ENCODE measurements at places on chromosomes 11 and 22. TPM values are rescaled to one million over a fixed set of nuclear protein-coding genes. Genes with fewer than 3 reads are reported as not detected.

DNA sequence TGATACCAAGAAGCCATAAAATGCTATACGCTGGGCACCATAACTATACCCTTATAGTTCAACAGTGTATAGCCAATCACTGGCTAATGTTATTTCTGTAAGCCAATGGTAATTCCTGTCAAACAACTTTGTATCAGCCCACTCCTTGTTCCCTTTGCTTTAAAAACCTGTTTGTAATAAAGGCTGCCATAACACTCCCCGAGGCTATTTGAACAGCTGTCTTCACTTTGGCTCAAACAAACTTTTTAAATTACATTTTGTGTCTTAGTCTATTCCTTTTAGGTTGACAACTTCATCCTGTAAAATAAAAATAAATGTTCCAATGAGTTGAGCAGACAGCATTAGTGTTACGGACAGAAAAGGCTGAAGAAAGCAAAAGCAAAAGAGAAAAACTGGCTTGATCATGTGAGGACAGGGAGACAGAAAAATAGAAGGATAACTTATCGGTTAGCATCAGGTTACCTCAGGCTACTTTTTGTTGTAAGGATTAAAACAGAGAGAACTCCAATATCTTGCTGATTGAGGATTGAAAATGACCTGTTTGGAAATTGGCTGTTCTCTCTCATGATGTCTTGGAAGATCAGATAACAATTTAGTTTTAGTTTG is 95.0 kb downstream of the AASDHPPT start:
- no peak for DNase-seq

DNA sequence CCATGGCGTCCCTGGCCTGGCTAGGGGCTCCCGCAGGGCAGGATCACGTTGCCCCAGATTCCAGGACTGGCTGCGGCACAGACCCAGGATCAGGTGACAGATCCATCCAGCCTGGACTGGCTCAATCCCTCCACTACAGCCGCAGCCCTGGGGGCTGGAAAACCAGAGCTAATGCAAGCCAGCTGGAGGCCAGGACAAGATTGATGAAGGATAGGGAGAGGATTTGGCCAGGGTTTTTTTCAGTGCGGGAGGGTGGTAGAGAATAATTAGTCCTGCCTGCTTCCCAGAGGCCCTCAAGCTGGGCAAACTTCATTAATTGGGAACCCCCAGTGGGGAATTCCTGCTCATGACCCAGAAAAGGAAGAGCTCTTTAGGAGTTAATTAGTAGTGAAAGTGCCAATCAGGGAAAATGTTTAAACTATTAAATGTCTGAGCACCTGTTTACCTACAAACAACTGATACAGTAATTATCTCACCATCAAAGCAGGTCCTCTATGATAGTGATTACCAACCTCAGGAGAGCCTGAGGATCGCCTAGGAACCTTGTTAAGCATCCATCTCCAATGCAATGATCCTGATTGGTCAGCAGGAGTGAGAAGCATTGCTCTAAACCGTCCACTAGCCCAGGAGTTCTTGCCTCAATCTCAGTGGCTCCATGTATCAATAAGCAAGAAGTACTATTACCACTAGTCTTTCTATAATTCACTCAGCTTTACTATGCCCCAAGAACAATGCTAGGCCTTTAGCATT is 33.0 kb upstream of the MYOD1 start:
- no peak for DNase-seq

- no peak for DNase-seq
These were observed 39.2 kb upstream of the SLC36A4 start for GRCh38 chr11:93236741-93237675.

DNA sequence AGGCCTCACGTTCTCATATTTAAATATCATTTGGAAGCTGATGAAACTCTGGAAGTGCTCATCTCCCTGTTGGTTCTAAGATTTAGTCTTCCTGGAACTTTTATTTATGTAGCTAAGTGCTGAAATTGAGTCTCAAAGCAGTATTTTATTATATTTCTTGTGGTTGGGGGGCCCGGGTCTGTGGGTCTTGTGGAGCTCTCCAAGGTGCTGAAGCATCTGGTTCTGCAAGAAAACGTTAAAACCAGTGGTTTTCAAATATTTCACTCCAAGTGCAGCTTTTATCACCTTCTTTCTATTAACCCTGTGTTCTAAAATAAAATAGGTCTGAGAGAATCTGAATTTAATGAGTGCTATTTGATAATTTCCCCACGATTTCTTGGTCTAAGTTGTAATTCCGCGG is 1404.8 kb downstream of the TBC1D22A start:
- DNase-seq, result no peak

GRCh38 chr11:40129266-40129665 is 1330.2 kb downstream of the LRRC4C start:
- no peak for DNase-seq

- no peak for DNase-seq
These were observed 1045.1 kb downstream of the TBC1D22A start for GRCh38 chr22:47807506-47807905.

- no peak for DNase-seq
These were observed 125.1 kb upstream of the E2F8 start for GRCh38 chr11:19365743-19366410.

DNA sequence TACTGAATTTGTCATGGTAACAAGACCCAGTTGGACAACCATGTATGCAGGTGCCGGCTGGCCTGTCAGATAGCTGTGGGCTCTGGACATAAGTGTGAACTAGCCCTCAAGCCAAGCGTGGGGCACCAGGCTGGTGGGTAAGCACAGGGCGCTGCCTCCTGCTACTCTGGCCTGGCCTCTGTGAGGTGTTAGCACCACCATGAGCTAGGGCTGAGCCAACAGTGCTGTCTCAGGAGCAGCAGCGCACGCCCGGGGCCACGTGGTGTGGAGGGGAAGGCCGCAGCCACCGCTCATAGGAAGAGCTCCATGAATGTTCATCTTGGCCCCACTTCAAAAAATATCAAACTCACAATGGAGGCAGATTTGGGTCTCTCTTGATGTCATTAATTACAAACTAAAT is 35.3 kb upstream of the GNB1L start:
- DNase-seq, result peak; percentile 52

DNA sequence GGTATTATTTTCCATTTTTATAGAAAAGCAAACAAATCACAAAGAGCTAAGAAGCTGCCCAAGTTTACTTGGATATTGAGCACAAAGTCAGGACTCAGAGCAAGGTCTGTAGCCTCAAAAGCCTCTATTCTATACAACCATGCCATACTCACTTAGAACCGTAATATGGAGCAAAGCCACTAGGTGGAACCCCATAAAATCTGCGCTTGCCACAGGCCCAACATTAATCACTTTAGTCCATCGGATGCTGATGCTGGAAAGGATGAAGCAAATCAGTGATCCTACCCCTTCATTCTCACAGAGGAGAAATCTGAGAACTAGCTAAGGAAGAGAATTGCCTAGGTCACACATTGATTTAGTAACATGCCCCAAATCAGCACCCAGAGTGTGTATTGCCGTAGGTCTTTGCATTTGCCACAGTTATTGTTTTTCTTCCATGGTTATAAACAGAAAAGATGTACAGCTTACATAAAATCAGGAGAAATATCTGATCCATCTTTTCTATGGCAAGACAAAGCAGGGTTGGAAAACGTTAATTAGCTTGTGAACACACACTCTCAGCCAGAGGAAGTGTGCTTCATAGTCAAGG is 56.7 kb upstream of the RAB38 start:
- DNase-seq, result no peak

DNA sequence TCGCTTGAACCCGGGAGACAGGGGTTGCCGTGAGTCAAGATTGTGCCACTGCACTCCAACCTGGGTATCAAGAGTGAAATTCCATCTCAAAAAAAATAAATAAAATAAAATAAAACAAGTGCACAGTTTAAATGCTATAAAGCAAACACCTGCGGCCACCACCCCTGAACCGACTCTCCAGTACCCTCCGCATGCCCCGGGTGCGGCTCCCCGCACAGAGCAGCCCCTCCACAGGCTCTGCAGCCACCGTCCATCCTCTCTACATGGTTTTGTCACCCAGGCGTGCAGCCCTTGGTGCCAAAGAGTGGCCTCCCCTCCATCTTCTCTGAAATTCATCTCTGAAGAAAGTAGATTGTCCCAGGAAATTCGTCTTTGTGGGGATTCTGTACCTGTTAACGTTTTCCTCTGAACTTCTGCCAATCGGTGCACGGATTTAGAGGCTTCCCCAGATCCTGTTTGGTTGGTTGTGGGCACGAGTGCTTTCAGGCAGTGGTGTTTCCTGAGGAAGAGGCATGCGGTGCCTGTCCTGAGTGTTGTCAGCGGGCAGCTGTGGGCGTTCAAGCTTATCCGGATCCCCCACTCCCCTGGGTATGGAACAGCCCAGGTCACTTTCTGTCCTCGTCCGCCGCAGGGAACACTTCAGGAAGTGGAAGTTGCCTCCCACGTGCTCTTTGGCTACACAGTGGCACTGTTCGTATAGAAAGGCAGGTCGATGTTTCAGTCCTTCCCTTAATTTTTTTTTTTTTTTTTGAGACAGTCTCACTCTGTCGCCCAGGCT is 4.1 kb downstream of the MIOX start:
- no peak for DNase-seq

GRCh38 chr11:91435694-91436395 is 788.8 kb upstream of the FAT3 start:
- no peak for DNase-seq

DNA sequence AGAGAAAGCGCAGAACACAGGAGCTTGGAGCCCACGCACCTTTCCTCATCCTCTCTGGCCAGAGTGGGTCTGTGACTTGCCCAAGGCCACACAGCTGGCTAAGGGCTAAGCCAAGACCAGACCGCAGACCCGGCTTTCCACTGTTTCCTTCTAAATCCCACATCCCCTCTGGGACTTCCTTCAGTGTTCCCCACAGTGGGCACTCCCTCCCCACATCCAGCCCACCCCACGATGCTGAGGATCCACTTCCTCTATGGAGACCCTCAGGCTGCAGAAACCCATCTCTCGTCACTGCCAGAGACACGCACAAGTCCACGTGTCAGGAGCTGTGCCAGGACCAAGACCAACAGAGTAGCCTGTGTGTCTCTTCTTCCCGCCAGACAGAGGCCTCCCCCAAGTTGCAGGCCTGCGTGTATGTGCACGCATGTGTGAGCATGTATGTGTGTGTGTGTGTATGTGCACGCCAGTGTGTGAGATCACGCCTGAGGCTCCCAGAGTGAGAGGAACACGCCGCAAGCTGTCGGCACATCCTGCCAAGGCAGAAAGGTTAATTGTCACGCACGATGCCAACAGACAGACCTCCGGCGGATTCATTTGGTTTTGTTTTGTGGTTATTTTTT is 21.6 kb downstream of the PDGFB start:
- peak; percentile 50 for DNase-seq

Gene APLP2
- total RNA-seq, result 285 TPM

Gene OR51B5
- not detected for total RNA-seq

Gene IGSF9B
- total RNA-seq, result 41.7 TPM

Gene OR5P2
- total RNA-seq, result not detected

Gene BLID
- not detected for total RNA-seq

Data from Right ventricle myocardium inferior (tissue), 1 donor.